ENCODE measurements at places on chromosomes 7 and 10. TPM values are rescaled to one million over a fixed set of nuclear protein-coding genes. Genes with fewer than 3 reads are reported as not detected.

DNA sequence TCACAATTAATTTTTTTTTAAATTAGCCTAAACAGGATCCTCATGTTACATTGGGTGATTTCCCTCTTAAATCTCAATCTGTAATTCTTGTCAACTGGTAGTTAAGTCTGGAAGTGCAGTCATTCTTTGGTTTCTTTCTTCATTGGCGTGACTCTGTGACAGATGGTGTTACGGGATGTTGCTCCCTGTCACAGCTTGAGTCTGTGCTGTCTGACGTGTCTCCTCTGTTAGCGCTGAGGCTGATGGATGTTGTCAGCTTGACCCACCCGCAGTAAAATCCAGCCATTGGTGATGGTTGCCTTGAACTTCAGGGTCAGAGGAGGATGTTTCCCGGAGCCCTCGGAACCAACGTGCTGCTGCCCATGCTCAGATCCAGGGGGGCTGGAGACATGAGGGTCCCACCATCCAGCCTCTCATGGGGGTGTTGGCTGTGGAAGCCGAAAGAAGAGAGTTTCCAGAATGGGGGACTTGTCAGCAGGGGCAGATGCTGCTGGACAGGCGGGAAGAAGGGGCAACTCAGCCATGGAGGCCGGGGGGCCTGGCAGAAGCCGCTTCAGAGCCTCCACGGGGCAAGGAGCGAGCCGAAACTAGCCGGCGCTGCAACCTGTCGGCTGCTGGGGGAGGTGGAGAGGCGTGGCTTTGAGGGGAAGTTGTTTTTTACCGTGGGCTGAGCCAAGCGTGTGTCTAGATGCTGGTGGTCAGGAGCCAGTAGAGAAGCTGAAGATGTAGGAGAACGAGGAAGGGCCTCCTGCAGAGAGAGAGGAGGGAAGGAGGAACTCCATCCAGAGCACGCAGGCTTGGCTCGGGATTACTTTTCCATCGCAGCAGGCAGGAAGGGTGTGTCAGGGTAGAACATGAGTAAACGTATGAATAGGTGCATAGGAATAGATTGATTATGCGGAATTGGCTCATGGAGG, 3.5 kb downstream of the SUN1 start:
- no peak overlapping the region for H3K27ac ChIP-seq
- H3K4me3 ChIP-seq: no peak overlapping the region
- DNase-seq: no peak
- peaks cover 27% of the 10 kb centered on the region for H3K4me1 ChIP-seq

DNA sequence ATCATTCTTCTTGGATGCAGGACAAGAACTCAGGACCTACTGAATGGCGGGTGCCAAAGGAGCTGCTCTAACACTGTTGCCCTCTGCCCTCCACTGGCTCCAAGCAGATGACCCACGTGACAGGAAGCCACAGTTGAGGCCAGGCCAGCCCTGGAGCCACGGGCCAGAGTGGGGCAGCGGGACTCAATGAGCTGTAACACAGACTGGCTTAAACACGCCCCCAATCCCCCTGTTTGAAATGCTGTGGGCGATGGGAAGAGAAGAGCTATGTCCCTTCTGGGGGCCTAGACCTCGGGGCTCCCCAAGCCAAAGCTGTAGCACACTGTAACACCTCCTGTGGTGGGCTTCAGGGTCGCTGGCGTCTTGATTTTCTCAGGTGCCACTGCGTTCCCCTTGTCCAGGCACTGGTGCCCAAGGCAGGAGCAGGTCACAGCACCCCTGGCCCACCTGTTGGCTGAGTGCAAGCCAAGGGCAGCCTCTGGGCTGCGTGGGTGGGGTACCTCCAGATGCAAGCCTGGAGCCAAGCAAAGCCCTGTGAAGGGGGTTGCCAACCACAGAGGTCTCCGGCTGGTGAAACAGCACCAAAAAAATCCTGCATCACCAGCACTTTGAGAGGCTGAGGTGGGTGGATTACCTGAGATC, 18.6 kb upstream of the ZMIZ2 start:
- no peaks in the 10 kb centered on the region for H3K4me1 ChIP-seq
- H3K27ac ChIP-seq: no peak overlapping the region
- no peak for DNase-seq
- no peaks in the 10 kb centered on the region for H3K27me3 ChIP-seq
- no peak overlapping the region for H3K4me3 ChIP-seq

The SPDYE2 gene
- not detected for total RNA-seq

GRCh38 chr10:92615515-92615914, 22.6 kb downstream of the KIF11 start:
- no peaks in the 10 kb centered on the region for H3K4me1 ChIP-seq
- no peaks in the 10 kb centered on the region for H3K36me3 ChIP-seq
- DNase-seq: no peak
- no peaks in the 10 kb centered on the region for H3K27me3 ChIP-seq
- no peak overlapping the region for H3K4me3 ChIP-seq
- no peak overlapping the region for H3K27ac ChIP-seq

- H3K27ac ChIP-seq: no peak overlapping the region
- no peak overlapping the region for H3K4me3 ChIP-seq
- no peaks in the 10 kb centered on the region for H3K27me3 ChIP-seq
- no peaks in the 10 kb centered on the region for H3K36me3 ChIP-seq
- no peak for DNase-seq
- H3K4me1 ChIP-seq: no peaks in the 10 kb centered on the region
Measured at GRCh38 chr10:29348836-29349235, 60.0 kb downstream of the LYZL1 start.

- H3K27me3 ChIP-seq: peaks cover 4% of the 10 kb centered on the region
- DNase-seq: no peak
- H3K27ac ChIP-seq: no peak overlapping the region
- no peaks in the 10 kb centered on the region for H3K36me3 ChIP-seq
Measured at GRCh38 chr10:4557469-4557868, 268.5 kb upstream of the AKR1E2 start.

DNA sequence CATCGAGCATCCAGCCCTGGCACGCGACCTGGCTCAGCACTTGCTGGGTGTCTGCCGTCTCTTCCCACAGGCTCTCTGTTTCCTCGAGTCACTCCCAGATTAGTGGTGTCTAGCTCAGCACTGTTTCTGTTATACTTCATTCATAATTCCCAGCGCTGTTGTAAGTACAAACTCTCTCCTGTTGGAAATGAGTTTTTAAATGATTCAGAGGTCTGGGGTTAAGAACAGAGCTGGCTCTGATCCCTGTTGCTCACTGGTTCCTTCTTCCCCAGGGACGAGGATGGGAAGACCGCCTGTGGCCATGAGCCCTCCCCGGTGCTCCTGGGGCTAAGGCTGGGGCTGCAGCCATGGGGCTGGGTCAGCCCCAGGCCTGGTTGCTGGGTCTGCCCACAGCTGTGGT, 17.3 kb upstream of the C10orf95 start:
- no peak overlapping the region for H3K27ac ChIP-seq
- H3K27me3 ChIP-seq: no peaks in the 10 kb centered on the region
- no peak overlapping the region for H3K4me3 ChIP-seq

GRCh38 chr7:1263391-1263951, 30.8 kb downstream of the UNCX start:
- H3K27ac ChIP-seq: no peak overlapping the region
- no peak overlapping the region for H3K4me3 ChIP-seq
- no peak for DNase-seq
- H3K27me3 ChIP-seq: peaks cover 5% of the 10 kb centered on the region
- no peaks in the 10 kb centered on the region for H3K4me1 ChIP-seq
- no peaks in the 10 kb centered on the region for H3K36me3 ChIP-seq

GRCh38 chr7:11613292-11613930, 218.6 kb downstream of the THSD7A start:
- no peaks in the 10 kb centered on the region for H3K27me3 ChIP-seq
- H3K4me3 ChIP-seq: no peak overlapping the region
- no peak for DNase-seq
- H3K27ac ChIP-seq: no peak overlapping the region
- H3K36me3 ChIP-seq: no peaks in the 10 kb centered on the region
